Left kidney (tissue), 8 donors: ENCODE measurements at places on chromosomes 6 and 20. TPM values are rescaled to one million over a fixed set of nuclear protein-coding genes. Genes with fewer than 3 reads are reported as not detected.

DNA sequence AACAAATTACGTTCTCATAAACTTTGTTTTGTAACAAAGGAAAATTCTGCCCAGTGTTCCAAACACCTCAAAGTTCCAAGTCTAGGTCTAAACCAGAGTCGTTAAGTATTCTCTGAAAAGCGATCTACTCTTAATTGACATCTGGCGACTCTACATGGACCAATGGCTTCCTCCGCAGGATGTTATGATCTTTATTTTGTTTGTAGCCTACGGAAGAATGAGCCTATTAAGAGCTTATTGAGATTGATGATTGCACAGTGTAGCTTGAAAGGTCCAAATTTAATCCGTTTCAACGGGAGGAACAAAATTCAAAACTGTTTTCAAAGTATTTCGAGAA, 61.1 kb downstream of the FAM217A start:
- peak; percentile 55 for DNase-seq

- DNase-seq = peak; percentile 71
These were observed 18.7 kb downstream of the SERPINB6 start for GRCh38 chr6:2952557-2953095.

- peak; percentile 62 for DNase-seq
These were observed 673 bp downstream of the MARCKS start for GRCh38 chr6:113857556-113858479.

DNA sequence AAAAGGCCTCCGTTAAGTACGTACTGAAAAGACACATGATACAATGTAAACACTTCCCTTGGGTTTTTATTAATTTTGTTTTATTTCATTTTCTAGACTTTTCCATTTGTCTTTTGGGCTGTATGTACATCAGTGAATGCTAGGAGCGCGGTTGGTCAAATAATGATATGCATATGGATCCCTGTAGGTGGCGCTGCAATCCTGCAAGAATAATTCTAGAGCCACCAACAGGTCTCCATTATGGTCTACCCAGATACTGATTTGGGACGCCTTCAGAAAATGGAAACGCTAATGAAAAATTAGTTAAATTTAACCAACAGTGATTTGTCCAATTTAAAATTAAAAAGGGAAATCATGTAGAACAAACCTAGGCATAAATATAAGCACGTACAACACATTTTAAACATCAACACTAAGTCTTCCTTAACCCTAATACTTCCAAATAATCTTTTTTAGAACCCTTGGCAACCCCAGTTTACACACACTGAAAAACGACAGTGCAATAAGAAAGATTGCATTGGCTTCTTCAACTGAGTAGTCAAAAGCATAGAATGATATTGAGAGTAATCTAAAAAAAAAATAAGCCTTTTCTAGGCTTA, 433.5 kb downstream of the RFPL4B start:
- DNase-seq = peak; percentile 85

- DNase-seq = no peak
These were observed 51.8 kb downstream of the SCAND1 start for GRCh38 chr20:35902545-35902941.

GRCh38 chr6:55518529-55519060, 60.4 kb downstream of the HMGCLL1 start:
- no peak for DNase-seq

GRCh38 chr6:36268478-36269275, 1.2 kb upstream of the PNPLA1 start:
- DNase-seq = no peak

DNA sequence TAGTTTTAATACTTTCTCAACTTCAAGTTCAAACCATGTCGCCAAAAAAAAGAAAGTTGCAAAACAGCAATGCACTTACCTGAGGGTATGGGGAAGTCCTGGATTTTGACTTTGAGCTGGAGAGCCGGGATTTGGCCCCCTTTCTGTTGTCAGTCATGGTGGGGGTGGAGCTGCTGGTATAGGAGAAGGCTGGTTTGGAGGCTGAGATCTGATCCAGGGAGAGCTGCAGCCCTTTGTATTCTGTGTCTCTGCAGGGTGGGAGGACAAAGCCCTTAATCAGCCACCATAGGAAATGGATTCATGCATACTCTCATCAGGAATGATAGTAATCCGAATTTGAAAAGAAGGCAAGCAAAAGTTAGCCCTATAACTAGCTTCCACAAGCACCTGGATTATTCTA, 44.0 kb downstream of the SIM1 start:
- DNase-seq = no peak

DNA sequence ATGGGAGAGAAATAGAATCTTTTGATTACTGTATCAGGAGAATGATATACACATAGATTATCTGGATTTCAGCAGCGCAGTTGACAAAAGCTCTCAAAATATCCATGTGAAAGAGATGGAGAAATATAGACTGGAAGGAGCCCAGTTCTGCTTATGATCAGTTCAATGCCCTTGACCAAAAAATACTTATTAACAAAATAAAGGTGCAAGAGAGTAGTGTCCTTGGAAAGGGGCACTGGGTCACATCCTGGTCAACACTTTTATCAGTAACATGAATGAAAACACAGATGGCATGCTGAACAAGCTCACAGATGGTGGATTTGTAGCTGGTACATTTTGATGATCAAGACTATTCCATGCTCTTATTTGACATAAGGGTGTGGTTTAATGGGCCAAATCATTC, 63.9 kb upstream of the PLEKHG1 start:
- no peak for DNase-seq

DNA sequence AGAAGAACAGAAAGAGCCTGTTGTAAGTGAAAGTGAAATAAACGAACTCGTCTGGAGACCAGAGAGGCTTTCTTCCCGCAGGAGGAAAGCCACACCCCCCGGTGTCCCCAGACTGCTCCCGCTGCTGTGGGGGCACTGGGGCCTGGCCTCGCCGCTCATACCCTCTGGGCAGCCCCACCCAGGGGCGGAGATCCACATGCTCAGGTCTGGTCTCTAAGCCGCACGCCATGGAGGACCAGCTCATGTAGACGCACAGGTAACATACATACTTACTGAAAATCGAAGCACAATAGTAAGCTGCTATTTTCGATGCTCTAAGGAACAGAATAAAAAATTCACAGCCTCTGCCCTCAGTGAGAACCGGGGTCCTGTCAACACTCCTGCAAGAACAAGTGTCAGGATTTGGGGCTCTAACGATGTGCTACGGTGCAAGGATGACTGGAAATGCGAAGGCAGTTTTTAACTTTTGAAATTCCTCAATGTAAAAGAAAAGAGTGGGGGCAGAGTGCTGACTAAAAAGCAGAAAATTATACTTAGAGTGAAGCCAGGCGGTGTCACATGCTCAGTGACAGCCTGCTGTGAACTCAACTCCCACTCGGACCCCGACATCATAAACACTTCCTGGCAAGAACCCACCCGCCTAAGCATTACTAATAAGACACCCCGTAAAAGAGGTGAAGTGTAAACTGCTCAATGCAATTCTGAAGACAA, 110.5 kb downstream of the IRF4 start:
- no peak for DNase-seq

DNA sequence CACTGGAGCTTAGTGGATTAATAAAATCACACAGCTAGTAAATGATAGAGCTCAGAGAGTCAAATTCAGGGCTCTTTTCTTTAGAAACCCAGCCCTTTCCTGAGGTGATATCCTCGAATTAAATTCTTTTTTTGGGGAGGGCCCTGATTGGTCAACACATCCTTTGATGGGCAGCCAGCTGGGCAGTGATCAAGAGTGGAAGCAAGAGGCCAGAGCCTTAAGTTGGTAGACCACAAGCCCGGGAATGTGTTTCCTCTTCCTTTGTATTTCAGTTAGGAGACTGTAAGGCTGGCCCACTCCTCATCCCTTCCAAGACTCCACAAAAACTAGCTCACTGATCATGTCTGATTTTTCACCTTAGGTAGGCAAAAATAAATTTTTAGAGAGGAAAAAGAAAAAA, 640.5 kb downstream of the DHX35 start:
- DNase-seq = no peak

GRCh38 chr6:84847390-84848160, 83.2 kb upstream of the TBX18 start:
- DNase-seq = no peak

DNA sequence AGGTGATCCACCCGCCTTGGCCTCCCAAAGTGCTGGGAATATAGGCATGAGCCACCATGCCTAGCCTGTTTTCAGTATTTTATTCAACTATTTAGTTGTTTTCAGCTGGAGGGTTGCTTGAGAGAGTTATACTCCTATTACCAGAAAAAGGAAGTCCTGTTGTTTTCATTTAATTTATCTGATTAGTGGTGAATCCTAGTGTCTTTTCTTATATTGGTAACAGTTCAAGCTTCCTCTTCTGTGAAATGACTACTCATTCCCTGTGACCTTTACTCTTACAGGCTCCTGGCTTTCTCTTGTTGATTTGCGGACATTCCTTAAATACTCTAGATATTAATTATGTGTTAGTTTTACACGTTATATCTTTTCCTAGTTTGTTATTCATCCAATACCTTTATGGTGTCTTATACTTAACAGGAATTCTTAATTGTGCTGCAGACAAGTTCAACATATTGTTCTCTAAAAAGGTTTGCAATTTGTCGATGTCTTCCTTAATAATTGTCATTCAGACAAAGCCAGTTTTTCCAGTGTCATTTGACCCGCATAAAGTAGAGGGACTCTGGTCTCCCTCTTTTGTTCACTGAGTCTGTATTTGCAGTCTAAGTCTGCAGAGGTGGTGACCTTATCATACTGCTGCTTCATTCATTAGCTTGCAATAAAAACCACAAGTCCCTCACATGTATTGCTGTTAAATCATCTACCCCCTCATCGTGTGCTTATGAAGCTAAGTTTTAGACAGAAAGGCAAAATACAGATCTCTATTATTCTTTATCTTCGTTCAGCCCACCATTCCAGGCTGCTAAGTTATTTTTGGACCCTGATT, 51.4 kb downstream of the ZBTB9 start:
- no peak for DNase-seq

DNA sequence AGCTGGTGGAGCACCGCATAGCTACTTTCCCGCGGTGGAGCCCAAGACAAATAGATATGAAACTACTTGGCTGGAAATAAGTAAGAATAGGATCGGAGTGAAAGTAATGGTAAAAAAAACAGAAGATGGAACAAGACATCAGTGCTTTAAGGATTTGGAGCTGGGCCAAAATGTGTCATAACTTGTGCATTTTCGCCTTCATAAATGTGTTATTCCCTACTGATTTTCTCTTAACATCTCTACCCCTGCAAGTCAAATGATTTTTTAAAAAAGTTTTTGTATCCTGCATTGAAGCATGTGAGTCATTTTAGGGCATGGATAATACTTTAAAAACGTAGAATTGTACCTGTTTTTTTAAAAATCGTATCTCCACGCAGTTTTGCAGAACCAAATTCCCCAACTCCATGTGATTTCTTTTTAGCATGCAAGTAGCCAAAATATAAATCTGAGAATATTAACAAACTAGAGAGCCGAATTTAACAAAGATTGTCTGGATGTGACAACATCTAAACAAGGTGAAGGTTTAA, 882 bp upstream of the FAM184A start:
- DNase-seq = no peak

DNA sequence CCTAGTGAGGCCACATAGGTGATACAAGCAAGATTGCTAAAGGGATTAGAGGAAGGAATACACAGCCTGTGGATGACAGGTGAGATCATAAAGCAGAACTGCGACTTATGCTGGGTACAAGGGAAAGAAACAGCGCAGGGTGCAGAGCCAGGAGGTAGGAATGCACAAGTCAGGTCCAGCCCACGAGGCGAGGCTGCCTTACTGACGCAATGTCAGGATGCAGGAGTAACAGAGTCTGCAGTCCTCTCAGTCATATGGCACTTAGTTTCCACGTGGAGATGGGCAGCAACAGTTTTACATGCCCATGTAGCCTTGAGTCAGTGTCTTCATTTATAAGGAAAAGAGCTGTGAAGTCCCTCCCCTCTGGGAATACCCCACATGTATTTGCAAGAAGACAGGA, 210.9 kb downstream of the SYNE1 start:
- DNase-seq = no peak

GRCh38 chr6:111767752-111768430, 105.4 kb downstream of the FYN start:
- no peak for DNase-seq

GRCh38 chr6:100614386-100614785, 149.7 kb upstream of the SIM1 start:
- no peak for DNase-seq

GRCh38 chr6:166998256-166999144, 697 bp upstream of the CEP43 start:
- no peak for DNase-seq

DNA sequence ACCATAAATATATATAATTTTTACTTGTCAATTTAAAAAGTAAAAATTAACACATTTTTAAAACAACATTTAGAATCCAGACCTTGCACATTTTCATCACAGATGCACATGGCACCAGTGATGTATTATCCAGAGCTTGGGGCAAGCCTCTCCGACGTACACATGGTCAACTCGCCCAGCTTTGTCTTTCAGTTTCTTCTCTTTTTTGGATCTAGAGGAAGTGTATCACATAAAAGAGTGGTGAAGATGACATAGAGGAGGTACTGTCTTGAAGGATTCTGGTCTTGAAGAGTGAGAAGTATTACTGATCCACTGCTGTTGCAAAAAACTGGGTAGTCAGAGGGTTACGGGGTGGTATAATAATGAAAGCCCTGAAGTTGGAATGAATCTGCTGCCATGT, 46.9 kb upstream of the TAB2 start:
- no peak for DNase-seq

DNA sequence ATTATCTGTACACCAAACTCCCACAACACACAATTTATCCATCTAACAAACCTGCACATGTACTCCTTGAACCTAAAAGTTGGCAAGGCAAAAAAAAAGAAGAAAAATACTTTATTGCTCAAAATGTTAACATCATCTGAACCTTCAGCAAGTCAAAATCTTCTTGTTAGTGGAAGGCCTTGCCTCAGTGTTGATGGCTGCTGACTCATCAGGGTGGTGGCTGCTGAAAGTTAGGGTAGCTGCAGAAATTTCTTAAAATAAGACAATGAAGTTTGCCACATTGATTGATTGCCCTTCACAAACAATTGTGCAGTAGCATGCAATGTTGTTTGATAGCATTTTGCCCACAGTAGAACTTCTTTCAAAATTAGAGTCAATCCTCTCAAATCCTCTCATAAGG, 2.7 kb upstream of the WFDC11 start:
- no peak for DNase-seq

GRCh38 chr6:7868926-7869325, 41.7 kb downstream of the TXNDC5 start:
- no peak for DNase-seq

The EYS gene
- polyA plus RNA-seq = 0.96 TPM

The FAM162B gene
- 4.0 TPM for polyA plus RNA-seq

The SYS1 gene
- 31.9 TPM for polyA plus RNA-seq

The GRM1 gene
- polyA plus RNA-seq = 0.18 TPM

The TP53TG5 gene
- 2.0 TPM for polyA plus RNA-seq

The EFCAB8 gene
- polyA plus RNA-seq = 0.55 TPM

The GSTA2 gene
- 0.71 TPM for polyA plus RNA-seq

The HLA-F gene
- polyA plus RNA-seq = 5.0 TPM
